ENCODE measurements at places on chromosomes 2 and 18.

DNA sequence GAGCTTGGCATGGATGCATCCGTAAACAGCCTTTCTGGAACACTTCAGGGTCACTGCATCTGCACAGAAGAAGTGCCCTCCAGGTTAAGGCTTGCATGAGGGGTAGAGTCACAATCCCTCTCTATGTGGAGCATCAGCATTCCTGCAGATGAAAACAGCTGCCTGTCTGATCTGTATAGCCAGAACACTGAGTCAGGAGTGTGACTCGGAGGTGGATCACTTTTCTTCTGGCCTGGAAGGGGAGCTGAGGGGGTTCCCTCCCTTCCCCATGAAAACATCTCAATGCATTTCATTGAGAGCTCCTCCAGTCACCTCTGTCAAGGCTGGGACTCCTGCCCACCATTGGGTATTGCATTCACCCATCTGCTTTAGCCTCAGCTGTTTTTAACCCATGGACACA lies 72.5 kb upstream of the SERPINE2 start:
- DNase-seq = no peak

GRCh38 chr2:48699348-48699930 lies 56.1 kb downstream of the LHCGR start:
- no peak for DNase-seq

DNA sequence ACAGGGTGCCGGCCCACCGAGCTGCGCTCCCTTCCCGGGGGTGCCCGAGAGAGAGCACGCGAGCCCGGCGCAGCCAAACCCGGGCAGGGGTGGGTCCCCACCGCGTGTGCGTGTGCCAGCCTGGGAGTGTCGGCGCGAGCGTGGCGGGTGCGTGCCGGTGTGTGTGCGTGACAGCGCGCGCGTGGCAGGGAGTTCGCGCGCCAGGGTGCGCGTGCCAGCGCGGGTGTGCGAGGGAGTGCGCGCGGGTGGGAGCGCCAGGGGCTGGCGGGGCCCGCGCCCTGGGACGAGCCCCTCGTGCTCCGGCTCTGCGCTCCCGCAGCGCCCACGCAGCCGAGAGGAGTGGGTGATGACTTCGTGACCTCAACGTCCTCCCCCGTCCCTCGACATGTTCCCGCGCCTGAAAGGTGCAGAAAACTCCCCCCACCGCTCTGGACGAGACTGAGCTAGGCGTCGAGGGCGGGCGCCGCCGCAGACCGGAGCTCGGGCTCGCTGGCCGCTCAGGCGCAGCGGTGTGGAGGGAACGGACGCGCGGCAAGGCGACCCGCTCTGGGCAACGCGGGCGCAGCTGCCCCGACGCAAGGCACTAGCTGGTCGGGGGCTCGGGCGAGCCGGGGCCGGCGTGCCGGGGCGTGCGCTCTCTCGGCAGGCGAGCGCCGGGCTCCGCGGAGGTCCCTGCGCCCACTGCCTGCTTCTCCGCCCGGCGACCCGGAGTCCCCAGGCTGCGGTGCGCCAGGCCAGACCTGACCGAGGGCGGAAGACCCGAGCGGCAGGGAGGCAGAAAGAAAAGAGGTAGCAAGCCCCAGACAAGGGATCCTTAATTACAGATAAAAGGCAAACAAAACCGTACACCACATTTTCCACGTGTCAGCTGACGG lies 582.8 kb downstream of the ZEB2 start:
- no peak for DNase-seq

DNA sequence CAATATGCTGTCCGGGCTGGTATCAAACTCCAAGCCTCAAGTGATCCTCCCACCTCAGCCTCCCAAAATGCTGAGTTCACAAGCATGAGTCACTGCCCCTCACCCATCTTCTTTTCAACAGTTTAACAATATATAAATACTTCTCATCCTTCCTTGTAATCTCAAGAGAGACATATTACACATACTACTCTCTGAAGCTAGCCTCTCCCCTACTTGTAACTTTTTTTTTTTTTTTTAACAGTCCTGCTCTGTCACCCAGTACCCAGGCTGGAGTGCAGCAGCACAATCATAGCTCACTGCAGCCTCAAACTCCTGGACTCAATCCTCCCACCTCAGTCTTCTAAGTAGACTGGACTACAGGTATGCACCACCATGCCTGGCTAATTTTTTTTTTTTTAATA lies 5.7 kb downstream of the GFPT1 start:
- DNase-seq = no peak

GRCh38 chr18:79095216-79095615 lies 26.0 kb downstream of the ATP9B start:
- DNase-seq = no peak

GRCh38 chr2:77566582-77566981 lies 44.4 kb upstream of the LRRTM4 start:
- no peak for DNase-seq

GRCh38 chr2:97733341-97734035 lies 20.1 kb downstream of the ZAP70 start:
- DNase-seq = no peak

- DNase-seq = no peak
These were observed 311.3 kb downstream of the CELF4 start for GRCh38 chr18:37254236-37254754.

DNA sequence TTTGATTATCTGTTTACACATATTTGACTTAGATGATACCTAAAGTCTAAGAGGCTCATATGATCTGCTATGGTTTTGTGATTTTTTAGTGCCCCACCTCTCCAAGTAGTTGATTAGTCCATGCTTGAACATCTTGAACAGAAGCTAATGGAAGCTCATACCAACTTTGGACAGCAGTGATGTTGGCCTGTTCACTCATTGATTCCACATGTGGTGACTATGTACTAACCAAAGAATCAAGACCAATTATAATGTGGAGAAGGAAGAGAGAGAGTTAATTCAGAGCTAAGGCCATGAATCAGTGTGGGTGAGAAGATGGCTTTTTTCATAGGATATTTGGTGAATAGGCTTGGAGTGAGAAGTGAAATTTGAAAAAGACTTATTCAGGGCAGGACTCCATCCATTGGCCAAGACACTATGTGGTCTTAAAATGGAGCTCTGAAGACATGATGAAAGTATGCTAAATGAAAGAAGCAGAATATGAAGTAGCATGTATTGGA lies 178.3 kb upstream of the TWIST2 start:
- no peak for DNase-seq

DNA sequence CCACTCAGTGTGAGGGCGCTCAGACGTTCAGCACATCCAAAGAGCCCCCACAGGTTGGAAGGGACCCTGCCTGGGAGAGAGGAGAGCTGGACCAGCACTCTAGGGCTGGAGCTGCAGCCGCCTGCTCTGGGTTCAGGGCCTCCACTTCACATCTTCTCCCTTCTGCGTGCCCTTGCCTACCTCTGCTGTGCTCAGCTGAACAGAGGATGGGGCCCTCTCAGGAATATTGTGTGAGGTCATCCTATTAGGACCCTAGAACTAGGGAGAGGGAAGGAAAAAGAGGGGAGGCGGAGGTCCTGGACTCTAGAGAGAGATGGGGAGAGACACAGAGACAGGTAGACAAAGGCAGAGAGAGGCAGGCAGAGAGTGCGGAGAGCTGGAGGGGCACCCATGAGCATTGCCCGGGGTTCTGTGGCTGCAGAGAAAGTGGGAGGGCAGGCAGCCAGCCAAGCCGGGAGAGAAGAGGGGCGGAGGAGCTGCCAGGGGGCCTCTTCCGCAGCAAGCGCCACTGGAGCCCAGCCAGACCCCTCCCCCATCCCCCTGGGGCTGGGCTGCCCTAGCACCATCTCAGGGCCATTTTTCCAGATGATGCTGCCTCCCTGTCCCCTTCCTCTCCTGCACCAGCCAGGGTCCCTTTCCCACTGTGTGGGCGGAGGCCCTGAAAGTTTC lies 8.3 kb upstream of the TNS1 start:
- no peak for DNase-seq
